ENCODE measurements at places on chromosomes 13 and 19. TPM values are rescaled to one million over a fixed set of nuclear protein-coding genes. Genes with fewer than 3 reads are reported as not detected.

DNA sequence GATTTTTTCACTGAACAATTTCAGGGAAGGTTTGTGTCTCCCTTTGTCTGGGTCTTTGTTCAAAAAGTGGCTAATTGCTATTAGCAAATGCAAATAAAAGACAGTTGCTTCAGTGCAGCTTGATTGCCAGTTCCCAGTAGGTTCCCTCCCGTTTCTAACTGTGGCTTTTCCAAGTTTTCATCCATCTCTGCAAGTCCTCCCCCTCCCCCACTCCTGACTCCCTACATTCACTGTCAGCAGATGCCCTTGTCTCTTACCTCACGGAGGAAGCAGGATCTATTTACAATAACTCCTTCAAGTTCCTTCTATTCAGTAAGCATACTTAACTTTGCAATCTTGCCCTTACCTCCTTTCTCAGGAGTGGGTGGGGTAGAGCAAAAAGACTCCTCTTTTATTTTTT is 55.4 kb upstream of the SCEL start:
- no peak overlapping the region for H3K4me3 ChIP-seq
- peak; percentile 17 for DNase-seq
- no peaks in the 10 kb centered on the region for H3K36me3 ChIP-seq
- no peak overlapping the region for H3K27ac ChIP-seq

DNA sequence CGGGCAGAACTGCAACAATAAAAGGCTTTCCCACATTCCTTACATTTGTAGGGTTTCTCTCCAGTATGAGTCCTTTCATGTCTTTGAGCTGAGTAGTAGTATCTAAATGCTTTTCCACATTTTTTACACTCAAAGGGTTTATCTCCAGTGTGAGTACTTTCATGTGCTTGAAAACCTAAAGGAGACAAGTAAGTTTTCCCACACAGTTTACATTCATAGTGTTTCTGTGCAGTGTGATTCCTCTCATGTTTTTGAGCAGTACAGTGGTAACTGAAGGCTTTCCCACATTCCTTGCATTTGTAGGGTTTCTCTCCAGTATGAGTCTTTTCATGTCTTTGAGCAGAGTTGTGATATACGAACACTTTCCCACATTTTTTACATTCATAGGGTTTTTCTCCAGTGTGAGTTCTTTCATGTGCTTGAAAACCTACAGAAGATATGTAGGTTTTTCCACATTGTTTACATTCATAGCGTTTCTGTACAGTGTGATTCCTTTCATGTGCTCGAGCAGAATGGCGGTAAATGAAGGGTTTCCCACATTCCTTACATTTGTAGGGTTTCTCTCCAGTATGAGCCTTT is 47.0 kb downstream of the ZNF44 start:
- H3K4me3 ChIP-seq = no peak overlapping the region
- no peaks in the 10 kb centered on the region for H3K27me3 ChIP-seq
- no peaks in the 10 kb centered on the region for H3K4me1 ChIP-seq
- DNase-seq = no peak
- no peak overlapping the region for H3K27ac ChIP-seq
- peaks cover 22% of the 10 kb centered on the region for H3K36me3 ChIP-seq

- H3K4me3 ChIP-seq = no peak overlapping the region
- H3K27ac ChIP-seq = no peak overlapping the region
- peaks cover 10% of the 10 kb centered on the region for H3K27me3 ChIP-seq
- DNase-seq = no peak
- no peaks in the 10 kb centered on the region for H3K36me3 ChIP-seq
Observed at GRCh38 chr19:53944416-53944815, 18.3 kb upstream of the CACNG8 start.

GRCh38 chr13:42814868-42815267 is 33.5 kb downstream of the FAM216B start:
- H3K36me3 ChIP-seq = no peaks in the 10 kb centered on the region
- DNase-seq = no peak
- H3K27me3 ChIP-seq = no peaks in the 10 kb centered on the region

DNA sequence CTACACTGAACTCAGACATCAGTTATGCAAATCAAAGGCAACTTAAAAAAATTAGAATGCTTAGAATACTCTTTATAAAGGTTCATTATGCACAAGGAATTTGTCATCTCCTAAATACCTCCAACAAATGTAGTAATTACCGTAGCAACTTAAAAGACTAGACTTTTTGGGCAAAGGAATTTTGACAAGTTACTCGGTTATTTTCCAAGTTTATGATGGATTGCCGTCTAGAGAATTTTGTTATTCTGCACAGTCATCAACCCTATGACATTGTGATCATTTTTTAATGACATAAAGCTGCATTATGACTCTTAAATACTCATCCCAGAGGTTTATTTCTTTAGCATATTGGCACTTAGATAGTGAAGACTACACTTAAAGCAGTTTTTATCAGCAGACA is 71.9 kb downstream of the TRPC4 start:
- no peak for DNase-seq
- no peaks in the 10 kb centered on the region for H3K27me3 ChIP-seq
- no peaks in the 10 kb centered on the region for H3K36me3 ChIP-seq
- H3K4me1 ChIP-seq = no peaks in the 10 kb centered on the region
- H3K4me3 ChIP-seq = no peak overlapping the region

DNA sequence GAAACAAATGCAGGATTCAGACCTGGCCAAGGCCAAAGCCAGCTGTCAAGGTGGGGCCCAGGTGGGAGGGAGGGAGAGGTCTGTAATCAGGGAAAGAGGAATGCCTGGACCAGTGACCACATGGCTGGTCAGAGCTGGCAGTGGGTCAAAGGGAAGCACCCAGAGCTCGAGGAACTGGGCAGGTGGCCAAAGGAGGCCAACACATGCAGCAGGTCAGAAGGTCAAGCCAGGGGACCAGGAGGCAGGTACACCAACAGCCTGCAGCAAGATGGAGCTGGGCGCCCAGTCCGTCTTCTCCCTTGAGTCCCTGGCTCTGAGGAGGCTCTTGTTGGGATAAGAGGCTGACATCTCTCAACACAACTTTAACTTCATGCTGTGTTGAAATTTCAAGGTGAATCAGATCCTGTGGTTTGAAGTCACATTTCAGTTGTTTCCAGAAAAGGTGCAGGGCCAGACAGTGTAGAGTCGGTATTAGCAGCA is 17.1 kb downstream of the GPATCH1 start:
- H3K36me3 ChIP-seq = peaks cover 5% of the 10 kb centered on the region
- DNase-seq = no peak
- peaks cover 12% of the 10 kb centered on the region for H3K4me1 ChIP-seq
- H3K4me3 ChIP-seq = no peak overlapping the region
- H3K27me3 ChIP-seq = no peaks in the 10 kb centered on the region

DNA sequence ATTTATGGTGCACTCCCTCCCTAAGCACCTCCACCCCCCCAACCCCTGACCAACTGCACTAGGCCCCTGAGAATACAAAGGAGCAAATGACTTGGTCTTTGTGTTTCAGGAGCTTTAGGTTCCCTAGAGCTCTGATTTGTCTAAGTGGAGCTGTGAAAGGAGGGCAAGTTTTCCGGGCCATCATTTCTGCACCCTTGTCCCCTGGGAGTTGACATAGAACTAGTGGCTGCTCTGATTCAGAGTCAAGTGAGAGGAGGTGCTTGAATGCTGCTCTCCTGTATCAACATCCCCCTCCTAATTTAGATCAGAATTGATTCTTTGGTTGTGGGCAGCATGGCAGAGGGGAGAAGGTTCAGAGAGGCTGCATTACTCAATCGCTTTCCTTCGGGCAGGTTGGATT is 391.6 kb downstream of the KCNRG start:
- no peaks in the 10 kb centered on the region for H3K27me3 ChIP-seq
- DNase-seq = no peak
- H3K4me3 ChIP-seq = no peak overlapping the region
- no peaks in the 10 kb centered on the region for H3K36me3 ChIP-seq

DNA sequence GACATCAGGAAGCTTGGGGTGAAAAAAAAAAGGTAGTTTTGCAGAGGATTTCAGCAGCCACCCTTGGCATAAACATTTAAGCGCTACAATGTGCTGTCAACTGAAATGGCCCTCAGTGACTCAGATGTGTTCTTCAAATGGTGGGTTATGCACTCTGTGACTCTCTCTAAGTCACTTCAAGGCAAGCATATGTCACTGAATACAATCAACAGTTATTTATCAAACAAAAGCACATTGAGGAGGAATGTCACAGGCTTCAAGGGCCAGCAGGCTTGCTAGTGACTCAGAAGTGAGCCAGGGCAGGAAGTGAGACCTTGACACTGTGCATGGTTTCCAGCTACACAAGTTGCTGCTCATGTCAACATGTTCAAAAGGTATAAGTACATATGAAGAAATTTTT is 523.7 kb upstream of the HTR2A start:
- H3K36me3 ChIP-seq = no peaks in the 10 kb centered on the region
- no peak overlapping the region for H3K4me3 ChIP-seq
- no peak overlapping the region for H3K27ac ChIP-seq

- H3K4me3 ChIP-seq = no peak overlapping the region
- no peak overlapping the region for H3K27ac ChIP-seq
- H3K36me3 ChIP-seq = no peaks in the 10 kb centered on the region
- H3K4me1 ChIP-seq = no peaks in the 10 kb centered on the region
Observed at GRCh38 chr13:20116213-20116612, 44.6 kb downstream of the GJA3 start.

DNA sequence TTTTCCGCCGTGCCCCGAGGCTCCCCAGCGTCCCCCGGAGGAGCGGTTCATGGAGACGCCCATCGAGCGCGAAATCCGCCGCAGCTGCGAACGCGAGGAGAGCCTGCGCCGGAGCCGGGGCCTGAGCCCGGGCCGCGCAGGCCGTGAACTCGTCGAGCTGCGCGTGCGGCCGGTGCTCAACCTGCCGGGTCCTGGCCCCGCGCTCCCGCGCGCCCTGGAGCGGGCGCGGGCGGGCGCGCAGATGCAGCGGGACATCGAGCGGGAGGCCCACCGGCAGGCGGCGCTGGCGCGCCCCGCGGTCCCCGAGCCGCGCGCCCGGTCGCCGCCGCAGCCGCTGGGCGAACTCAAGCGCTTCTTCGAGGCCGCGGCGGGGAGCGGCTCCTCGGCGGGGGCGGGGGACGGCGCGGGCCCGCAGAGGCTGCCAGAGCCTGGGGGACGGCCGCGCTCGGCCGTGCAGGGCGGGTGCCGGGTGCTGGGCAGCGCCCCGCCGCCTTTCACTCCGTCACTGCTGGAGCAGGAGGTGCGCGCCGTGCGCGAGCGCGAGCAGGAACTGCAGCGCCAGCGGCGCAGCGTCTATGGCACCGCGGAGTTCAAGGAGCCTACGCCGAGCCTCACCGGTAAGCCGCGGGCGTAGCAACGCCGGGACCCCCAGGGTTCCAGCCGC is 807 bp downstream of the MISP3 start:
- no peaks in the 10 kb centered on the region for H3K36me3 ChIP-seq
- peak; percentile 91 for DNase-seq
- no peaks in the 10 kb centered on the region for H3K27me3 ChIP-seq

DNA sequence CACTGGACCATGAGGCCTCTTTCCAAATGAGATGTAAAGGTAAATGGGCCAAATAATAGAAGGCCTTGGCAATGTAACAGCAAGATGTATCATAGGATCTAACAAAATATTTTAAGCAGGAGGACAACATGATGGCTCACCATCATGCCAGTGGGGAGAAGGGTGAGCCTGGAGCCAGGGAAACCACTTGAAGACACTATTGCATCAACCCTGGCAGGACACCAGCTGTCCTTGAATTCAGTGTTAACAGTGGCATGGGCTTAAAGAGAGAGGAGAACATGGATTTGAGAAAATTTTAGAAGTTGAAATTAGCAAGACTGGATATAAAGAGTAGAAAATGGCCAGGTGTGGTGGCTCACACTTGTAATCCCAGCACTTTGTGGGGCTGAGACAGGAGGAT is 6.7 kb upstream of the RCBTB2 start:
- no peak overlapping the region for H3K27ac ChIP-seq
- DNase-seq = no peak
- H3K4me3 ChIP-seq = no peak overlapping the region
- H3K36me3 ChIP-seq = no peaks in the 10 kb centered on the region
- H3K27me3 ChIP-seq = no peaks in the 10 kb centered on the region

GRCh38 chr19:30668521-30669155 is 296.5 kb downstream of the ZNF536 start:
- H3K4me3 ChIP-seq = no peak overlapping the region
- H3K4me1 ChIP-seq = no peaks in the 10 kb centered on the region
- H3K27ac ChIP-seq = no peak overlapping the region
- no peaks in the 10 kb centered on the region for H3K27me3 ChIP-seq
- peak; percentile 55 for DNase-seq
- no peaks in the 10 kb centered on the region for H3K36me3 ChIP-seq

Gene OVOL3
- not detected for total RNA-seq

Gene MAMSTR
- 2.2 TPM for total RNA-seq

Gene S1PR4
- 5.1 TPM for total RNA-seq

Gene RDH8
- not detected for total RNA-seq

Gene LYL1
- 13.8 TPM for total RNA-seq

Gene ZNF253
- total RNA-seq = 15.3 TPM

Gene PGLYRP2
- total RNA-seq = not detected

Gene PSPN
- total RNA-seq = 2.0 TPM

Gene FAM32A
- 53.5 TPM for total RNA-seq

Gene KIR2DL4
- 0.25 TPM for total RNA-seq

Gene OR7C1
- 0.19 TPM for total RNA-seq

Gene PNMA8A
- 16.2 TPM for total RNA-seq

Gene ZNF112
- total RNA-seq = 8.5 TPM

Gene KIR3DL1
- 0.25 TPM for total RNA-seq

Gene MICOS13
- 74.6 TPM for total RNA-seq

Gene CAPN12
- total RNA-seq = 31.1 TPM

Gene CRLF1
- 28.9 TPM for total RNA-seq

Gene IL4I1
- total RNA-seq = 12.8 TPM

Gene GDF15
- 51.2 TPM for total RNA-seq

Gene COL4A1
- 218 TPM for total RNA-seq

Data from kidney (tissue), 22 donors.